Left hindlimb (tissue), 1 donor: ENCODE measurements at places on chromosomes 7 and 10.
A peak's percentile ranks its signal among the peaks of the same experiment; 100 is the strongest.

DNA sequence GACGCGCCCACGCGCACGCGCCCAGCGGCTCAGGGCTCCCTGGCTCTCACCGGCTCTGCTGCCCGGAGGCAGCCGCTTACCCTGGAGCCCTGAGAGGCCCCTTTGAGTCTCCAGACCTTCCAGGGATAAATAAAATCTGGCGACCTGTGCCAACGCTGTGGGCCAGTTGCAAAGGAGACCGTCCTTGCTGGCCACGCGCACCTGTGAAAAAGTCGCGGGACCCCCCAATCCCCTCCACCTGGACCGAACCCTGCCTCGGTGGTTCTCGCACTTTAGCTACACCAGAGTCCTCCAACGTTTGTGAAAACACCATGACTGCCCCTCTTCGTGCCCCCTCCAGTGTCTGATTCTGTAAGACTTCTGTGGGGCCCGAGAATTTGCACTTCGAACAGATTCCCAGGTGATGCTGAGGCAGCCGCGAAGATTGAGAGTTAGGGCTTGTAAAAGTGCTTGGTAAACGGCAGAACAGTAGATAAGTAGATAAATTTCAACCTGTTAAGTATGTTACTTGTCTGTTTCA is 102.4 kb upstream of the SVIL start:
- DNase-seq = no peak

DNA sequence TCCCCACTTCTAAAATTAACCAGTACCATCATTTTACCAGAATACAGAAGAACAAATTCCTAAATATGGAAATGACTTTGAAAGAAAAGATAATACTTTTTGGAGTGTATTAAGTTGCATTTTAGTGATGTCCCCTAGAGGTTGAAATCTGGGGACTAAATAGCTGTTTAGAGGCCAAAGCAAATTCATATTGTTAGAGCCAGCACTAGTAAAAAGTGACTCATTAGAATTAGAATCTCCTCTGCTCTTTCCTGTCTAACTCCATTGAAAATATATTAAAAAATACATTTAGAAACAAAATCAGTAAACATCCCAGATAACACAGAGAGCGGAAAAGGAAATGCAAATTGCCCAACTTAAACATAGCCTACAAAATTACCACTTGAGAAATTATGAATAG is 1189.6 kb upstream of the C7orf33 start:
- no peak for DNase-seq

GRCh38 chr10:4813496-4813895 is 12.5 kb upstream of the AKR1E2 start:
- DNase-seq = no peak

- DNase-seq = peak; percentile 88
These were observed 48.8 kb upstream of the SAMD8 start for GRCh38 chr10:75062506-75063299.

DNA sequence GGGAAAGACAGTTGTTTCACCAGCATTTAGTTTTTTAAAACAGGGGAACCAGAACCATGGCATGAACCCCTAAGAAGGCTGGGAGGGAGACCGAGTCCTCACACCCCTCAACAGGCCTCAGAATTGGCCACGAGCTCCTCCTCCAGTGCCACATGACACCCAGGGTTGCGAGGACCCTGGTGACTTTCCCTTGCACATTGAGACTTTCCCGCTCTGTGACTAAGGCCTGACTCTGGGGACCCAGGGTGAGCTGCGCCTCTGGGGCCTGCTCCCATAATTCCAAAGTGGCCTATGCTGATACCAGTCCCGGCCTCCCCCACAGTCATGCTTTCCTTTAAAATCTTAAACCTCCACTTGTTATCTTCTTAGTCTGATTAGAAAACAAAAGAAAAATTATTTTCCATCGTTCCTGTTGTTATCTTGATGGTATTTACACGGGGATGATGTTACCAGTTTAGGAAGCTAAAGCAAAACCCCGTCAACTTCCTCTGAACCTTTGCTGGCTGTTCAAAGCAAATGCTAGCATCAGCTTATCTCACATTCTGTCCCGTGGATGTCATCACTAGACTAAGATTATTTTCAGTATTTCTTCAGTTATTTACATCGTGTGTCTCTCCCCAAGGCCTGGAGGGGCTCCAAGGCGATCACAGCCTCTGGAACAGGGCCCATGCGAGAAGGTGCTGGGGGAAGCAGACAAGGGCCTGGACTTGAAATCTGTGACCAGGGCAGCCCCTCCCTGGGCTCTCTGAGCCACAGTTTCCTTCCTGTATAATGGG is 42.1 kb downstream of the FAM53B start:
- no peak for DNase-seq

DNA sequence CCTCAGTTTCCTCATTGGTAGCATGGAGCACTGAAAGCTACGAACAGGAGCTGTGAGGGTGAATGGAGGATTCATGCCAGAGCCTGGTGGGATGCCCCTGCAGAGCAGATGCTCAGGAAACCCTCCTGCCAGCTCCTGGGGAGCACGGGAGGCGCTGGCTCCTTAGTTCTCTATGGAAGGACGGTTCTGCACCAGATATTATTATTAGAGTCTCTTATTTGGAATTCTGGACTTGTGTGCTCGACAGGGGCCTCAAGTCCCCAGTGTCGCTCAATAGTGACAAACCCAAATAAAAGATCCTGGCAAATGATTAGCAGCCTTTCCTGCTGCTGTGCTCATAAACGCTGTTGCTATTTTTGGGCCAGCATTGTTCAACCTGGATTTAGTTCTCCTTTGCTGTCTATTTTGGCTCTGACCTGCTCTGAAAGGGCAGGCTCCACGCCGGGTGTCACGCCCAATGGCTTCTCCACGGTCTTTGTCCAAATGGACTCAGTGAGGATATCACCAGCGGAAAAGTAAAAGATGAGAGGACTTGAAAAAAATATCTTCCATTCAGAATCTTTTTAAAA is 23.0 kb upstream of the KLF6 start:
- DNase-seq = no peak

GRCh38 chr7:151174246-151175046 is 7.0 kb upstream of the GBX1 start:
- no peak for DNase-seq

GRCh38 chr10:34514290-34514689 is 300.8 kb downstream of the PARD3 start:
- DNase-seq = no peak

- DNase-seq = no peak
These were observed 31.3 kb downstream of the RNF216 start for GRCh38 chr7:5750031-5750653.

DNA sequence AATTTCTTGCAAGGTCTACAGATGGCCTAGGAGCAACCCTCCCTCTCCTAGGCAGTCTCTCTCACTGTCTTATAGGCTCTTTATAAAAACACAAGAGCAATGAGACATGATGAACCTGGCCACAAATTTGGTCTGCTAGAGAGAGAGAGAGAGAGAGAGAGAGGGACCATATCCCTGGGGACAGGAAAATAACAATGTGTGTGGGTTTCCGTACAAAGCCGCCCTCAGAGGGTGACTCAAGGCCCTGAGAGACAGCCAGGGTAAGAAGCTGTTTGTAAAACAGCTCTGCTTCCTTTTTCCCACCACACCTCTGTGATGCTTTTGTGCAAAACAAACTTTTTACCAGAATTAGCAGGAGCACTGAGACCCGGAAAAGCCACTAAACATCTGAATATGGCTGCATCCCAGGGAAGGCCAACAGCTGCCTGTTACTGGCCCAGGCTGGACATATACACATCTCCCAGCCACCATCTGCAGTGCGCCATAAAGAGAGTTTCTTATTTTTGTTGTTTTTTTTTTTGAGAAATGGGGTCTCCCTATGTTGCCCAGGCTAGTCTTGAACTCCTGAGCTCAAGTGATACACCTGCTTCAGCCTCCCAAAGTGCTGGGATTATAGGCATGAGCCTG is 18.4 kb downstream of the GIMAP5 start:
- DNase-seq = no peak

DNA sequence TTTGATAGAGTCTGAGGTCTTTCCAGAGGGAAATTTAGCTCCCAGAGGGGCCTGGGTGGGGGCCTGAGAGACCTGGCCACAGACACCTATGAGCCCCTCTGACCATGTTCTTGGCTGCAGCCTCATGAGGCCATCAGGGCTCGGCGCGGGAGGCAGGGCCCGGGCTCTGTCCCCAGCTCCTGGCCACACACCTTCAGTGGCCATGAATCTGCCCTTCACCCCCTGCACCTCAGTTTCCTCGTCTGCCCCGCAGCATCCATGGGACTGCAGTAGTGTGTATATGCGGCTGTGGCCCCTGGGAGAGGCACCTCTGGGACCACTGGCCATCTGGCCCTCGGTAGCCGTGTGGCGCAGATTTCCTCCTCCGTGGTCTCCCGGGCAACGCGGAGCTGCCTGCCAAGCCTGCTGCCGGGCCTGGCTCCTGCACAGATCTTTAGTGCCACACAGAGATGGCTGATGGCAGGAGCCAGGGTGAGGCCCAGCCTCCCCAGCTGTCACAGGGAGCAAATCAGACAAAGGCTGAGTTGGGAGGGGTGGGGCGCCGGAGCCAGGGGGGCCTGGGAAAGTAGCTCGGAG is 23.6 kb upstream of the ADCYAP1R1 start:
- peak; percentile 45 for DNase-seq

DNA sequence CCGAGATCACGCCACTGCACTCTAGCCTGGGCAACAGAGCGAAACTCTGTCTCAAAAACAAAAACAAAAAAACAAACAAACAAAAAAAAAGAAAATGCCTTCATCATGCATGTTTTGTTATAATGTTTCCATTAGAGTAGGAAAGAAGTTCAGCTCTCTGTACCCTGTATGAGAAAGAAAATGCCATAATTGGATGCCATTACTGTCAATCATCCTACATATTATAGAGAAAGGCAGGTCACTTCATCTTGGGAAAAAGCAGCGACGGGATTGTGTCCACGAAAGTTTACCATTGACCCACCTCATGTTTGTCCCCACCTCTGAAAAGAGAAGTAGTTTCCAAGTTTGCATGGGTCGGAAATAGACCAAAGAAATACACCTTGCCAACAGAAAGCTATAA is 33.8 kb downstream of the SEC61G start:
- no peak for DNase-seq

GRCh38 chr7:123494193-123494796 is 40.1 kb downstream of the IQUB start:
- no peak for DNase-seq

DNA sequence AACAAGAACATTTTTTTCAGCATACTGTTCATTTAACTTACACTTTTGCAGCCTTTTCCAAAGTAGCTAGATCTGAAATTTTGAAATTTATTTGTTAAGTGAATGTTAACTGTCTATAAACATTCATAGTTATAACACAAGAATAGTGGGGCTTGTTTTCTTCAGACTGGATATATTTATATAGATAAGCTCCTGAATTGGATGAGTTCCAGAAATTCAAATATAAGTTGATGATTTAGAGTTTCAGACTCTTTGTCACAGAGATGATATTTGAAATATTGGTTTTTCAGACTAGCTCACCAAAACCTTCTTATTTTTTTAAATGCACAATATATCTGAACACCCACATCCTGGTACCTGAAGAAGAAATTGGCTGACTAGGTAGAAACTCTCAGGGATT is 44.0 kb downstream of the ZNRF2 start:
- no peak for DNase-seq
